ENCODE measurements at places on chromosomes 3 and 15.

GRCh38 chr3:122975924-122976293, 51.7 kb downstream of the SEMA5B start:
- DNase-seq = no peak

DNA sequence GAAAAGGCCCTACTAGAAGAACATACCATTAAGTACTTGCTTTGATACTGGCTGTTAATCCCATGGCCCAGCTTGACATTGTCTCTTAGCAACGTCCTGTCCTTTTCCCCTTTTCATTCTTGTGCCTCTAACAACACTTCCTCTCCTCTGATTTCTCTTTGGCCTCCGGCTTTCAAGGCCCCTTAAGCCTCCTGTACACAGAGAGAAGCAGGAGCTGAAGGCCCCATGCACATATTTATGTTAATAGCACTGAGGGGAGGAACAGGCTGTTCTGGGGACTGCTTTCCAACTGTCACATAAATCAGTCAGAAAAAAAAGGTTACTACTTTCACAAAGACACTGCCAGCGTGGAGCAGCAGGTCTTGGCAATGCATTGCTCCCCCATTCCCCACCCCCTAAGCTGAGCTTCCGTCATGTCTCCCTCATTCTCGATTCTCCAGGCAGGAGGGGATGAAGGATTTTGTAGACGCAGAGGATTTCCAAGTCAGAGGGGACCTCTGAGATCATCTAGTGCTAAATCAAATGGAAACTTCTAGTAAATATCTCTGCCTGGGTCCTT, 257.4 kb upstream of the ADAMTS9 start:
- no peak for DNase-seq

DNA sequence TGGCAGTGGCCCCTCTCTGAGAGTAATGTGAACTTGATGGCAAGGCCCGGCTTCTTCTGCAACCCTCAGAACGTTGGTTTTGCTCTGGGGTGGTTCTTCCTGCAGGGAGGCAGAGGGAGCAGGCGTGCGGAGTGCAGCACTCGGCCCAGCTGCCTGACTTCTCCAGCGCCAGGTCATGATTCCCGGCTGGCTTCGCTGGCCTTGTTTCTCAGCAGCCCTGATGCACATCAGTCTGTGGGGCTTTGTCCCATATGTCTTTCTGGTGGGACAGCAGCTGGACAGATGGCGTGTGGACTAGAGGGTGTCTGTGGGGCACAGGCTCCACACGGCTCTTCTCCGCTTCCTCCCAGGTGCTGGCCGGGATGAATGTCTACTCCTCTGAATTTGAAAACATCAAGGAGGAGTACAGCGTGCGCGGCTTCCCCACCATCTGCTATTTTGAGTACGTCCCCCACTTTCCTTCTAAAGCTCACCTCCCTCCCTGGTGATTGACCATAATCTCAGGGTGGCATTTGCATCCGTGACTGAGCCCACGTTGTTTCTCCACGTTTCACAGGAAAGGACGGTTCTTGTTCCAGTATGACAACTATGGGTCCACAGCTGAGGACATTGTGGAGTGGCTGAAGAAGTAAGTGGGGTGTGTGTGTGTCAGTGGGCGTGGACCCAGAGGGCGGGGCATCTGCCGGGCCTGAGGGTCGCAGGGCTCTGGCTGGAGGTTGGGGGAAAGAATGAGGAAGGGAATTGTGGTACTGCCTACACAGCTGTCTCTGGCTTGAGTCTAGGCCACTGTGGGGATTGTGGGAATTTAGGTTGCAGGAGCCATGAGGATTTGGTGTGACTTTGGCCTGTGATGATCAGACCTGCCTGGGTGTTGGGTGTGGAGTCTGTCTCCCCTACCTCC, 57.1 kb downstream of the PDIA5 start:
- DNase-seq = no peak

- no peak for DNase-seq
Observed at GRCh38 chr3:16319723-16320122, 54.7 kb downstream of the OXNAD1 start.

DNA sequence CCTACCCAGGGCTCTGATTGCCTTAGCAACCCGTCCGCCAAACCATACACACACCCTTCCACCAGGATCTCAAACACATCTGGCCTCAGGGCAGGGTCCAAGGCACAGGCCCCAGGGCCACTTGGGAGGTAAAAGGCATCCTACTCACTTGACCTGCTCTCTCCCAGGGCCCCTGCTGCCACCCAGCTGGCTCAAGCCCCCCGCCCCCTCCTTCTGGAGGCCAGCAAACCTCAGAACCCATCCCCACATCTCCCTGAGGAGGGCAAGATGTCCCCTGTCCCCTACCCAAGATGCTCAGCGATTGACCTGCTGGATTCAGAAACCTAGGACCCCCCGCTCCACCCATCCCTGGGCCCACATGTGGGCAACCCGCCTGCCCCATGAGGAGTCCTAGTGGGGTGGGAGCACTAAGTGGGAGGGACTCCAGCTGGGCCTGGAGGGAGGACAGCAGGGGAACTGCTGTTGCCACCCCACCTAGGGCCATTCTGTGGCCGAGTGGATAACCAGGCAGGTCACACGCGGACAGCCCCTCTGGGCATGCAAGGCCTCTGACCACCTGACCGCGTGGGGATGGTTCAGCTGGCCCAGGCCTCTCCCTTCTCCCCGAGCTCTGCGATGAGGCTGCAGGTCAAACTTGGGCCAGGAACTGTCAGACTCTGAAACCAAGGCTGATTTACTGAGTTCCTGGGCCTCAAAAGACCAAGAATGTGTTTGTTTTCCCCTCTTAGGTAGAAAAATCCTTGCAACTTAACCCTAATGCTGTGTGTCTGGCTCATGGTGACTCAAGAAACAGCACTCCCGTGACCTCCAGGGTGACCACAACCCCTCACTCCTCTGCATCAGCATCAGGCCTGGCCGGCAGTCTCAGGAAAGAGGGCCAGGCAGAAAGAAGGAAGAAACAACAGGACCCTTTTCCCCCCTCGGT, 4.2 kb downstream of the MFGE8 start:
- DNase-seq = no peak

GRCh38 chr15:63308947-63309346, 31.5 kb downstream of the APH1B start:
- DNase-seq = no peak

GRCh38 chr3:138082085-138082991, 33.1 kb downstream of the DZIP1L start:
- peak; percentile 50 for DNase-seq

DNA sequence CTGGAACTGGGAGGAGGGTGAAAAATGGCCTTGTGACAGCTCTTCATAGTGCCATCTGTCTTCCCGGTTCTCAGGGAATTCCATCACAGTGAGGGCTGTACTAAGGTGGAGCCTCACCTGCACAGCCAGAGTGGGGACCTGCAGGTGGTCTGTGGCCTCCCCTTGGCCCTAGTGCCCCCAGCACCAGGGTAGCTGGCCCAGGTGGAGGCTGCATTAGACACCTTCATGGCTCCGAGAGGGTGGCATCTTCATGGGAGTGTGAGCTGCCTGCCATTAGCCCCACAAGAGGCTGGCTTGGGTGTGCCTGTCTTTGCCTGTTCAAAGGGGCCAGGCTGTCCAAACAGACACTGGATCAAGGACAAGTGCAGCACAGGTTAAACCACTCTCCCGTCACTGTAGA, 95.5 kb upstream of the PRR23E start:
- DNase-seq = no peak

DNA sequence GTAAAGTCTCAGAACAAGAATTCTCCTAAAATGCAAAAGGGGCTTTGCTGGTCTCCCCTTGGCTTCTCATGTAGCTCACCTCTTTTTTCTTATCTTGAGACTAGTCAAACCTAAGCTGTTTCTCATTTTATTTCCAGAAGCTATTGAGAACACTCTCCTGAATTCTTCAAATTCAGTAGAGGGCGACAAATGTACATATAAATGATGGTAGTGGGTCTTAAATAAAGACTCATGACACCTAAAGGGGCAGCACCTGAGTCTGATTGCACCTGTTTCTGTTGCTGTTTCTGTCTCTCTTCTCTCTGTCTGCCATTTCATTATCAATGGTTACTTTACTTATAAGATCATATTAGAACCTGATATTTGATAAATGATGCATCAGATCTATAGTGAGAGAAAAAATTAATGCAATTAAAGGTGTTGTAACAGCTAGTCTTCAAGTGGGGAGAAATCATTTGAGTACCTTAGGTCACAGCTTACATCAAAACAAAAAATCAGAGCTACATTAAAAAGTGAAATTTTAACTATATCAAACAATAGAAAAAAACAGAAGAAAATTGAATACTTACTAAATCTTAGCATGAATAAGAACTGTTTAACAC, 7.0 kb downstream of the ADIPOQ start:
- DNase-seq = peak; percentile 43

DNA sequence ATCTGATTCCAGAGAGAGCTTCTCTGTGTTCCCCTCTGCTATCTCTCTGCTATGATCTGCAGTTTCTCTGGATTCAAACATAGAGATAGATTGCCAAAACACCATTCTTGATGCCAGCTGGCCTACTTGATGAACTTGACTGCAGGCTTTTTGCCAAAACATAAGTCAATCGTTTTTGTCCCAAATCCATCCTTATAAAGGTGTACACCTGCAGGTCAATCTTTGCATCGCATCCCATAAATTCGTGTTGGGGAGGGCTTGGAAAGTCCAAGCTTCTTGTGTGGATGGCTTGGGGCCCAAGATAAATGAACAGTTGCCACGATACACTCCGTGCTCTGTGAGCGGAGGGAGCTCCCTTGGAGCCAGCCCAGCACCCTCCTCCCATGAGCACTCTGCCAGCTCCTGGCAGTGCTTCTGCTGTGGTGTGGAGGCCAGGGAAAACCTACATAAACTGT, 2.7 kb downstream of the CERS3 start:
- DNase-seq = no peak

GRCh38 chr3:38985981-38986380, 65.8 kb downstream of the SCN11A start:
- DNase-seq = no peak

DNA sequence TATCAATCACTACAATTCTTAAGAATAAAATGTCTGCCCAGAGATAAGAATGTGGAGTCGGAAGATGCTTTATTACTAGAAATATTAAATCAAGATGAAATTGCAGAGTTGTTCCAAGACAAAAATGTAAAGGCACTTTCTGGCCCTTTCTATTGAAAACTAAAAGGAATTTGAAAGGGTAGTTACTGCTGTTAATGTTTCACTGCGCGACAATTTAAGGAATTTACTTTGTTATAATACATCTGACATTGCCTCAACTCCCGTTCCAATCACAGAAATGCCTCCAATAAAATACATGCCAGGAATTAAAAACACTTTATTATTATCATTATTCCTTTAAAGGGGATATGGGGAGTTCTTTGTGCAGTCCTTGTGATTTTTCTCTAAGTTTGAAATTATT, 26.4 kb downstream of the RSL24D1 start:
- no peak for DNase-seq

DNA sequence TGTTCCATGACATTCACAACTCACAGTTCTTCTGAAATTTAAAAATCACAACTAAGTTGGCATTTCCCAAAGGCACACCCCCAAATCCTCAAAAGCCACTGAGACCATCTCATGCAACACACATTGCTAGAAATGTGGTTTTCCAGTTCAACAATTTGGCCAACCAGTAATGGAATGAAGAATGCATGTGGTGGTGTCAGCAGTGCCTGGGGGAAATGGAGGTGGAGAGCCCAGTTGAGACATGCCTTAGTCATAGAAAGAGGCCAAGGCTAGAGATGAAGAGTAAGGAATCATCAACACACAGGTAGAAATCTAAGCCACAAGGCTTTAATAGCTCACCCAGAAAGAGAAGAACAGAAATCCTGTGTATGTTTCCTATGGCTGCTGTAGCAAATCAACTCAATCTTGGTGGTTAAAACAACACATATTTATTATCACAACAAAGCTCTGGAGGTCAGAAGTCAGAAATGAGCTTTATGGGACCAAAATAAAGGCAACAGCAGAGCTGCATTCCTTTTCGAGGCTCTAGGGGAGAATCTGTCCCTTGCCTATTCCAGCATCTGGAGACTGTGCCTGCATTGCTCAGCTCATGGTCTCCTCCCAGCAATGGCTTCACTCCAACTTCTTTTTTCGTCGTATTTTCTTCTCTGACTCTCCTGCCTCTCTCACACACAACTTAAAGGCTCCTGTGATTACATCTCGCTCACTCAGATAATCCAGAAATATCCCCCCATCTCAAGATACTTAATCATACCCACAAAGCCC, 54.0 kb downstream of the SNTN start:
- no peak for DNase-seq

- no peak for DNase-seq
Observed at GRCh38 chr15:72735111-72735510, 48.4 kb downstream of the ADPGK start.

DNA sequence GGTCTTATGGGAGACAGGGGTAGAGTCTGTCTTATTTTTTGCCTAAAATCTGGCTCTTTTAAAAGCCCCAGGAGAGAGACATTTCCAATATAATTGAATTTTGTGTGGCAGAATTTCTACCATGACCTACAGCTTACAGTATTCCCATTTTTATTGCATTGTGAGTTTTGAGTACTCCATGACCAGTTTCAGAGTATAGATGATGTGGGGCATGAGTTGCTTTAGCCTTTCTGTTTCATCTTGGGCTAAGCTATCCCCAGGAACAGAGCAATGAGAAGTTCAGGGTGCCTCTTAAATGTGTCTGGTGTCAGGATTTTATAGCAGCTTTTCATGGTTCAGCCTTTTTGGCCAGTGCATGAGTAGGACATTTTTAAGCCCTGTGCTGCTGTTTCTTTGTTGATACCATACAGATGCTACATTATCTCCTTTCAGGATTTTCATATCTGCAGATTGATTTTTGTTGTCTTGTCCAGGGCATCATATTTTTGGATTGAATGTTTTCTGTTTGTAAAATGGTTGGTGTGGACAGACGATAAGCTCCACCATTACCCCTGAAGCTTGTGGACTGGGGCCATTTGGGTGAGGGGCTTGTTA, 3.5 kb downstream of the ABHD2 start:
- DNase-seq = no peak

- no peak for DNase-seq
Observed at GRCh38 chr3:189995129-189995528, 125.6 kb downstream of the P3H2 start.

DNA sequence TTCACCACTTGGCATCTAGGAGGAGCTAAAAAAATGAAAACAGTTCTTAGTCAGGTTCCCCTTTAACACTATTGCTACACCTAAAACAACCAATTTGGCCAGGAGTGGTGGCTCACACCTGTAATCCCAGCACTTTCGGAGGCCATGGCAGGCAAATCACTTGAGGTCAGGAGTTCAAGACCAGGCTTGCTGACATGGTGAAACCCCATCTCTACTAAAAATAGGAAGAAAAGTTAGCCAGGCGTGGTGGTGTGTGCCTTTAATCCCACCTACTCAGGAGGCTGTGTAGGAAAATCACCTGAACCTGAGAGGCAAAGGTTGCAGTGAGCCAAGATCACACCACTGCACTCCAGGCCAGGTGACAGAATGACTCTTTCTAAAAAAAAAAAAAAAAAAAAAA, 124.1 kb downstream of the DGKG start:
- DNase-seq = no peak
